Esophagus squamous epithelium (tissue), 5 donors: ENCODE measurements at places on chromosomes 3 and 15.

- no peak for DNase-seq
These were observed 39.6 kb downstream of the VPS13C start for GRCh38 chr15:62020576-62021160.

GRCh38 chr3:111605493-111605892 lies 10.3 kb upstream of the ZBED2 start:
- no peak for DNase-seq

GRCh38 chr3:14548321-14548729 lies 8.2 kb upstream of the GRIP2 start:
- DNase-seq = no peak

GRCh38 chr15:45993072-45993471 lies 358.2 kb downstream of the SQOR start:
- DNase-seq = no peak

GRCh38 chr3:161694682-161695564 lies 198.3 kb downstream of the OTOL1 start:
- no peak for DNase-seq

DNA sequence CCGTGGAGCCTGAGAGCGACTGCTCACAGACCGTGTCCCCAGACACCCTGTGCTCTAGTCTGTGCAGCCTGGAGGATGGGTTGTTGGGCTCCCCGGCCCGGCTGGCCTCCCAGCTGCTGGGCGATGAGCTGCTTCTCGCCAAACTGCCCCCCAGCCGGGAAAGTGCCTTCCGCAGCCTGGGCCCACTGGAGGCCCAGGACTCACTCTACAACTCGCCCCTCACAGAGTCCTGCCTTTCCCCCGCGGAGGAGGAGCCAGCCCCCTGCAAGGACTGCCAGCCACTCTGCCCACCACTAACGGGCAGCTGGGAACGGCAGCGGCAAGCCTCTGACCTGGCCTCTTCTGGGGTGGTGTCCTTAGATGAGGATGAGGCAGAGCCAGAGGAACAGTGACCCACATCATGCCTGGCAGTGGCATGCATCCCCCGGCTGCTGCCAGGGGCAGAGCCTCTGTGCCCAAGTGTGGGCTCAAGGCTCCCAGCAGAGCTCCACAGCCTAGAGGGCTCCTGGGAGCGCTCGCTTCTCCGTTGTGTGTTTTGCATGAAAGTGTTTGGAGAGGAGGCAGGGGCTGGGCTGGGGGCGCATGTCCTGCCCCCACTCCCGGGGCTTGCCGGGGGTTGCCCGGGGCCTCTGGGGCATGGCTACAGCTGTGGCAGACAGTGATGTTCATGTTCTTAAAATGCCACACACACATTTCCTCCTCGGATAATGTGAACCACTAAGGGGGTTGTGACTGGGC lies 7.3 kb downstream of the FAM131A start:
- no peak for DNase-seq

- no peak for DNase-seq
These were observed 6.3 kb downstream of the MTMR10 start for GRCh38 chr15:30985081-30985531.

- no peak for DNase-seq
These were observed 22.3 kb upstream of the TLE3 start for GRCh38 chr15:70119911-70120508.

GRCh38 chr3:8212794-8213193 lies 288.8 kb upstream of the LMCD1 start:
- DNase-seq = no peak

- no peak for DNase-seq
These were observed 7.3 kb downstream of the ACOX2 start for GRCh38 chr3:58529516-58530353.

DNA sequence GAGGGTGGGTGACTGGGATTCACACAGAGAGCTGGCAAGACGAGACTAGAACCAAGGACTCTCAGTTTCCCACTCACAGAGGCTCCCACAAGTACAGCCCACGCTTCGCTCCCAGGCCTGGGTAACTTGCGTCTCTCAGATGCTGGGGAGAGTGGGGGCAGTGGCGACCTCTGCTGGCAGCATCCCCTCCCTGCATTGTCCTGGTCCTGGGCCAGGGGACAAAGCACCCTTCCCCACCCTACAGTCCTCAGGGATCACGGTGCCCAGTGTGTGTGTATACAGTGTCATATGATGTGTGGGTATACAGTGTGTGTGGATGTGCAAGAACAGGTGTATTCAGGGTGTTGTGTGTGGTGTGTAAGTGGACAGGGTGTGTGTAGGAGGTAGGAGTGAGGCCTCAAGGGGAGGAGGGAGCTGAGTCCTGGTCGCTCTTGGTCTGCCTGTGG lies 12.8 kb downstream of the VILL start:
- no peak for DNase-seq

- DNase-seq = no peak
These were observed 25.8 kb upstream of the PRICKLE2 start for GRCh38 chr3:64251019-64251418.

- DNase-seq = no peak
These were observed 728.4 kb upstream of the GOLIM4 start for GRCh38 chr3:168824107-168824506.

DNA sequence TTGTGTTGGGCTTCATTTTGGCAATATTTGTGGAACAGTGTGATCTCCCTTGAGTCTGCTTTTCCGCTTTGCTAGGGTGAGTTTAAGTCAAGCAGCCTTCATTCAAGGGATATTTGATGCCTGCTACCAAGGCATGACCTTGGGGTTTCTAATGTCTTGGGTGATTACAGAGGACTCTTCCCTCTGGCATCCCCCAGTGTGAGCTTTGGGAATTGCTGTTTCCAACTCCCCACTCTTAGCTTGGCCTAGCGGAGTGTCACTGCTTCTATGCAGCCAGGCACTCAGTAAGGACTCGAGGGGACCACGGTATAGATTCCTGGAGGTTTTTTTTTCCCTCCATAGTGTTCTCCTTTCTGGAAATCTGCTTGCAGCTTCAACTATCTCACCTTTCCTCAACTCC lies 21.1 kb downstream of the GCNT3 start:
- no peak for DNase-seq

DNA sequence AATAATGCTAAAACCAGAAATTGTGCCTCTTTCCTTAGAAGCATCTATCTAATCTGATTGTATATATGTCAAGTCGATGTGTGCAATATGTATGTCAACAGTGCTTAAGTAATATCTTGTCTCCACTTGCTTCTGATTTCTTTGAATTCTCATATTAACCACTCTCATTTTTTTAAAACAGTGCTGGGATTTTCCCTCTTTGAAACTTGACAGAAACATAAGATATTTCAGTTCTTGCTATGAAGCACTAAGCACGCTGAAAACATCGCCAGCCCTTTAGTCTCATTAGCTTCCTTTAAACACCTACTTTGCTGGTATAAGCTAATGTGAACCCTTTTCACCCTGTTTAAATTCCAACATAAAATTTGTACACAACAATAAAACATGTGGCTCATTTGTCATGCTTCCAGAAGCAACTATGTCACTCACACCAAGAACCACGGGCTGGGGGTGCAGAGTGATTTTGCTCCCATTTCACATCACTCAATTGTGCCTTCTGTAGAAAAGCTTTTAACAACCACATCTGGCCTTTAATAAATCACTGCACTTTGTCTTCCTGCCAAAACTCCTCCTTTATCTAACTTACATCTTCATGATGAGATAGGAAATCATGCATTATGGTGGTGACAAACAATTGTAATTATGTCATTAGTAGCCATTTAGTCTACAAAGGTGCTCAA lies 185.2 kb downstream of the FOXP1 start:
- DNase-seq = no peak

GRCh38 chr15:74804935-74805334 lies 7.7 kb upstream of the LMAN1L start:
- DNase-seq = no peak

DNA sequence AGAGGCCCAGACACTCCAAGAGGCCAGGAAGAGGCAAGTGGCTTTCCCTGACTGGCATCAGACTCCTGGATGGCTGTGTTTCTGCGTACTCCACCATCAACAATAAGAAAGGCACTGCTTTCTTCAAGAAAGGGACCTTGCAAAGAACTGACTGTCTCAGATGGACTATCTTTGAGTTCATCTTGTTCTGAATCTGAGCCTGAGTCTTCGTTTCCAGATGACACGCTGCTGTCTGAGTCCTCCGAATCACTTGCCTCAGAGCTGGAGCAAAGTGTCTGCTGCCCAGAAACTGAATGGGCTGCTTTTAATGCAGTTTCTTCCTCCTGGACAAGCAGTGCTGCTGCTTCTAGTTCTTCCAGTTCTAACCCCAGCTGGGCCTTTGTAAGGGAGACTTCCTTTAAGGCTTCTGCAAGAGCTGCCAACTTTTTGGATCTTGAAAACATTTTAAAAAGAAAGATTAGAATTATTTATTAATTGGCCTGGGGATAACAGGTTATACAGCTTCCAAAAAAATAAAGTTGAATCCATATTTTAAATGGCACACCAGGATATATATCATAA lies 97.8 kb downstream of the SHQ1 start:
- no peak for DNase-seq

DNA sequence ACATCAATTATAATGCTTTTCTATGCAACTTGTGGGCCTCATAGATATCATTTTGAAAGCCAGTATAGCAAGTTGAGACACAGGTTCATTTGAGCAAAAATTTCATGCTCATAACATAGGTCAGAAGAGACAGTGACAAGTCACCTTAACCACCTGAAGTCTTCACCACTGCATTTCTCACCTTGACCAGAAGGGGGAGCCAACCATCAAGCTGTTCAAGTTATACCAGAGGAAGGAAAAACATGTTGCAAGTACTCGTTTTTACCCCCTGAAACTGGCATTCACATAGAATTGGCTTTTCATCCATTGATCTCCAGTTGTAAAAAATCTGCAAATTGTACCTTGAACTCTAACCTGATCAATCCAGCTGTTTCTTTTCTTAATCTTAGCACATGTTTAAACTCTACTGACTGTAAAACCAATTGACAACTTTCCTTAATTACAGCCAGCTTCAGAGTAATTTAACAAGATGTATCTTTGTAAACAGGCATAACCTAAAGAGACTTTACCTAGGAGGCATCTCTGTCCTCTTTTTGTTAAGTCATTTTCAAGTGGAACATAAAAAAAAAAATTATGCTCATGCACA lies 1.4 kb downstream of the LMOD3 start:
- peak; percentile 1 for DNase-seq

GRCh38 chr3:72050048-72050632 lies 265.2 kb upstream of the PROK2 start:
- DNase-seq = no peak

DNA sequence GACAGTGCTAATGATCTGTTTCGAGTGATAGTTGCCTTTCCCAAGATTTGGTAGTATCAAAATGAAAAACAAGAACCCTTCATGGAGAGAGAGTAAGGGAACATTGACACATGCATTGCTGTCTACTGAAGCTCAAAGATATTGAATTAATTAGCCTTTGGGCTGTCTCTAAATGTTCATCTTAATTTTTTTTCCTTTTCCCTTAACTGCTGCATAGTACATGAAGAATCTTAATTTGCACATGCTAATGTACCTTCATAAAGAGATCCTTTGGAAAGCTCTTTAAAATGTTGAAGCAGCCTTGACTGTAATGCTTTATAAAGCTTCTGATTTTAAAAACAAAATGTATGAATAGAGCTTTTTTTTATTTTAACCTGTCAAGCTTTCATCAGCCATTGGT lies 452.2 kb downstream of the TUSC7 start:
- no peak for DNase-seq

- no peak for DNase-seq
These were observed 19.2 kb upstream of the ITPKA start for GRCh38 chr15:41474436-41474835.

DNA sequence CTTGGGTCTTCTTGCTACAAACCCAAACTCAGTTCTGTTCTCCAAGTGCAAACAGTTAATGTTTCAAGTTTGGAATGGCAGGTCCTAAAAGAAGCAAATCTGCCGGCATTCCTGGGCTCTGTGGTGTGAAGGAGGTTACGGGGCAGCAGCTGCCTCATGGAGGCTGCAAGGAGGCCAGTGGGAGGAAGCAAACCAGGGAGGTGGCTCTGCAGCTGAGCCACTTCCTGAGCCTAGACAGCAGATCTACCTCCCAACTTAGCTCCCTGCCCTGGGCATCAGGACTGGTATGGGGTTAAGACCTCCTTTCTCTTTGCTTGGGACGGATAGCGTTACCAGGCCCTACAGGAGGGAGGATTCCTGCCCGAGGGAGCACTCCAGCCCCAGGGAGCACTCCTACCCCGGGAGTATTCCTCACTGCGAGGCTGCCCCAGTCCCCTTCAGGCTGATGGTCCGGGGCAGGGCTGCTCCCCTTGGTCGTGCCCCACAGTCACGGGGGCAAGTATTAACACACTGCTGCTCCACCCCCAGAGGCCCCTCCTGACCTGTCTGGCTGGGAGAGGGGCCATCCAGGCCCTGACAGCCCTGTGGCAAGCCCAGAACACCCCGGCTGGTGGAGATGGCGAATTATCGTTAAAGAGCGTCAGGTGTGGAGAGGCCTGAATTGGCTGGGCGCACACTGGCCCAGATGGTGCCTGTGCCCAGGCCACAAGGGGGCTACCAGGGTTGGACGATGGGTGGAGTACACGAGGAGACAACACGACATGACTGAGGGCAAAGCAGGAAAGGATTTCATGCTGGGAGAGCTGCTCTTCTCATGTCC lies 129.9 kb downstream of the ATP10A start:
- DNase-seq = no peak

GRCh38 chr15:25803541-25803940 lies 59.6 kb downstream of the ATP10A start:
- DNase-seq = no peak

DNA sequence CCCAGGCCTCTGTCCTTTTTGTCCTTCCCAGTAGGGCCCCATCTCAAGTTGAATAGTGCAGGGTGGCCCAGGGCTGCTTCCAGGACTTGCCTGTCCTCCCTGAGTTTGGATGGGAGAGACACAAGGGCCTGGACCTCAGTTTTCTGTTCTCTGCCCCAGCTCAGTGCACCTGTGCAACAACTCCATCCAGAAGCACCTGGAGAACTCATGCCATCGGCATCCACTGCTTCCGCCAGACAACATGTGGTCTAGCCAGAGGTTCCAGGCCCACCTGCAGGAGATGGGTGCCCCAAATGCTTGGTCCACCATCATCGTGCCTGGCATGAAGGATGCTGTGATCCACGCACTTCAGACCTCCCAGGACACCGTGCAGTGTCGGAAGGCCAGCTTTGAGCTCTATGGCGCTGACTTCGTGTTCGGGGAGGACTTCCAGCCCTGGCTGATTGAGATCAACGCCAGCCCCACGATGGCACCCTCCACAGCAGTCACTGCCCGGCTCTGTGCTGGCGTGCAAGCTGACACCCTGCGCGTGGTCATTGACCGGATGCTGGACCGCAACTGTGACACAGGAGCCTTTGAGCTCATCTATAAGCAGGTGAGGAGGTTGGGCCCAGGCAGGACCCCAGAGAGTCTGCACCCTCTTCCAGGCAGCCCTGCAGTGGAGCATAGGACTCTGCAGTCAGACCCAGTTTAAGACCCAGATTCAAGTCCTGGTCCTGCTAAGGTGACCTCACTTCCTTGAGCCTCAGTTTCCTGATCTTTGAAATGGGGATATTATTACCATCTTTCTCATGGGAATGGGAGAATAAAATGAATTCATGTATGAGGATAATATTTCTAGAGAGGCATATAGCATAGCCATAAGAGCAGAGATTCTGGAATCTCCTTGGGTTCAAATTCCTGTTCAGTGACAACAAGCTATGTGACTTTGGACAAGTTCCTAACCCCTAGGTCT lies 14.7 kb downstream of the RPUSD3 start:
- no peak for DNase-seq
